Mucosa of descending colon (tissue), 3 donors: ENCODE measurements at places on chromosomes 1 and 21. TPM values are rescaled to one million over a fixed set of nuclear protein-coding genes. Genes with fewer than 3 reads are reported as not detected.
A peak's percentile ranks its signal among the peaks of the same experiment; 100 is the strongest.

SEC16B gene
- total RNA-seq, result 4.7 TPM

AQP10 gene
- not detected for total RNA-seq

DNA sequence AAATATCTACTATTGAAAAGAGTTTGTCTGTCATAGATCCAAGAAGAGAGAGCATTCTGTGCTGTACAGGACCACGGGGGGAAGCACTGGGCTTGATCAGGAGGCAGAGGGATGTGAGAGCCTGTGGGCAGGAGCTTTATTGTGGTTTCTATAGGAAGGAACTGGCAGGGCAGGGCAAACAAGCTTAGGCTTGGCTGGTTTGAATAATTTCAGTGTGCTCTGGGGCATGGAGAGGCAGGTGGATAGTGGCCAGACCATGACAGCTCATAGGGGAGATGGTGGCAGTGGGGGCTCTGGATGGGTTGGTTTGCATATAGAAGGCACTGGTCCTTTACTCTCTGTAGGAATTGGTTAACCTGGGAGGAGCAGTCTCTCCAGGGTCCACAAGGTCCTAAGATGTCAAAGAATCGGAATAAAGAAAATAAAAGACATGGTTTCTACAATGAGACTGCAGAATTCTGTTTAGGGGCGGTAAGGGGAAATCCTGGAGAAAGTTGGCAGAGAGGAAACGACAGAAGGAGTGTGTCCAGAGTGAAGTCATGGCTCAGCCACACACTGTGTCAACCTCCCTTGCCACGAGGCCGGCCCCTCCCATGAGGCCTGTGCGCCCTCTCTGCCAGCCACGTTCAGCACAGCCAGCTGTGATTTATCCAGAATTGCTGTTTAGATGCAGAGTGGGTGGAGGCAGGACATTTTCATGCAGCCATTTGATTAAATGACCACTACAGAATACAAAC is 81.7 kb upstream of the PGBD5 start:
- peak; percentile 28 for DNase-seq

DNA sequence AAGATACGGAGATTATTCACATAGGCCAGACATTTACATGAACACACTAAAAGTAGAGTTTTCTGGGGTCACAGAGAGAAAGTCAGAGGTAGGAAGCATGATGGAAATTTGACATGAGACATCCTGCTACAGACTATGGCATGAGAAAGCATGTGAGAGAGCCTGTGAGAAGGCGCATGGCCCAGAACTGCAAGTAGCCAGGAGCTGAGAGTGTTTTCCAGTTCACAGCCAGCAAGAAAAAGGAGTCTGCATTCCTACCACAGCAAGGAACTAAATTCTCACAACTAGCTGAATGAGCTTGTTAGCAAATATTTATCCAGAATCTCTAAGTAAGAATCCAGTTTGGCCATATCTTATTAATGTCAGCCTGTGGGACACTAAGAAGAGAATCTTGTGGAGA is 673.3 kb downstream of the BRINP3 start:
- DNase-seq, result no peak

DNA sequence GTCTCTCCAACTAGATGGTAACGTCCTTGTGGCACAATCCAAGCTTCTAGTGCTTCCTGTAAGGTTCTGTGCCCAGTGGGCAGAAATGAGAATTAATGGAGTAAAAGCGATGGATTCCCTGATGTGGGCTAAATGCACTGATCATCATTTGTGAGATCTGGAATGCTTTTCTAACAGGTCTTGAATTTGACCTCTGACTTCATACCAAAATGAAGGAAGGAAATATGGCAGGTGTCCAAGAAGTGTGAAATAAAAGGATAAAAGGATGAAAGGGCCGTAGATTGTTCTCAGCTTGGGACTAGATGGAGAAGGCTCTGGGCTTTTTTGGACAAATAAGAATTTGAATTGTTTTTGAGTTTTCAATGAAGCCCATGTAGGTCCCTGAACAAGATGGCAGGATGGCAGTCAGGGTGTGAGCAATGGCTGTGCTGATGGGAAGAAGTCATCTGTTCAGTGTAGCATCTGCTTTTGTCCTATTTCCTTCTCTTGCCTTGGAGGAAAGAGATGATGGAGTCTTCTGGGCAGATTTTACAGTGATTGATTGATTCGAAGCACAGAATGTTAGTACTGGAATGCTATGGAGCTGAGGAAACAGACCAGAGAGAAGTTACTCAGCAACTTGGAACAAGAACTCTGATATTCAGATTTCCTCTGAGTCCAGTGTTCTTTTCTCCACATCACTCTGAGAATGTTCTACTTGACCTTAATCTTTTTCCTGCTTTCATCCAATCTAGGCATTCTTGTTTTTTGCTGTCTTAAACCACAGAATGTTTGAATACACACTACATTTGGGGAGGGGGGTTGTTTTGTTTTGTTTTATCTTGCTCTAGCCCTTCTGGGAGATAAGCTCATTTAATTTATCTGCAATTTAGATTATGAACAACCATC is 286.0 kb downstream of the HLX start:
- DNase-seq, result no peak

DNA sequence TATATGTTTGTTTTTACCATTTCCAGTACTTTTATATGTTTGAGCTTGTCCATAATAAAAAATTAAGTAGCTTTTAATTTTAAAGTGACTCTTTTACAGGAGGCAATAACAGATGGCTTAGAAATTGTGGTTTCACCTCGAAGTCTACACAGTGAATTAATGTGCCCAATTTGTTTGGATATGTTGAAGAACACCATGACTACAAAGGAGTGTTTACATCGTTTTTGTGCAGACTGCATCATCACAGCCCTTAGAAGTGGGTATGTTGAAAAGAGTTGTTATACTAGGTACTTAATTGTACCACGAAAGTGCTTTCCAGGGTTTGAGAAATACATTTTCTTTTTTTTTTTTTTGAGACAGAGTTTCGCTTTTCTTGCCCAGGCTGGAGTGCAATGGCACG is 46.1 kb downstream of the RNF2 start:
- DNase-seq, result no peak

DNA sequence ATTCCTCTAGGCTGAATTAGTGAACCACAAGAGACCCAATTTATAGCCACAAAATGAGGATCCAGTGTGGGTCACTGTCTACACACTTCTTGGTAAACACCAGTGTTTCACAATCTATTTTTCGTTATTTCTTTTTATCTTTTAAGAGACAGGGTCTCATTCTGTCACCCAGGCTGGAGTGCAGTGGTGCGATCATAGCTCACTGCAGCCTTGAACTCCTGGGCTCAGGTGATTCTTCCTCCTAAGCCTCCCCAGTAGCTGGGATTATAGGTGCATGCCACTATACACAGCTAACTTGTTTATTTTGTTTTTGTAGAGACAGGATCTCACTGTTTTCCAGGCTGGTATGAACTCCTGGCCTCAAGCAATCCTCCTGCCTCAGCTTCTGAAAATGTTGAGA is 29.3 kb upstream of the SLC45A3 start:
- no peak for DNase-seq

DNA sequence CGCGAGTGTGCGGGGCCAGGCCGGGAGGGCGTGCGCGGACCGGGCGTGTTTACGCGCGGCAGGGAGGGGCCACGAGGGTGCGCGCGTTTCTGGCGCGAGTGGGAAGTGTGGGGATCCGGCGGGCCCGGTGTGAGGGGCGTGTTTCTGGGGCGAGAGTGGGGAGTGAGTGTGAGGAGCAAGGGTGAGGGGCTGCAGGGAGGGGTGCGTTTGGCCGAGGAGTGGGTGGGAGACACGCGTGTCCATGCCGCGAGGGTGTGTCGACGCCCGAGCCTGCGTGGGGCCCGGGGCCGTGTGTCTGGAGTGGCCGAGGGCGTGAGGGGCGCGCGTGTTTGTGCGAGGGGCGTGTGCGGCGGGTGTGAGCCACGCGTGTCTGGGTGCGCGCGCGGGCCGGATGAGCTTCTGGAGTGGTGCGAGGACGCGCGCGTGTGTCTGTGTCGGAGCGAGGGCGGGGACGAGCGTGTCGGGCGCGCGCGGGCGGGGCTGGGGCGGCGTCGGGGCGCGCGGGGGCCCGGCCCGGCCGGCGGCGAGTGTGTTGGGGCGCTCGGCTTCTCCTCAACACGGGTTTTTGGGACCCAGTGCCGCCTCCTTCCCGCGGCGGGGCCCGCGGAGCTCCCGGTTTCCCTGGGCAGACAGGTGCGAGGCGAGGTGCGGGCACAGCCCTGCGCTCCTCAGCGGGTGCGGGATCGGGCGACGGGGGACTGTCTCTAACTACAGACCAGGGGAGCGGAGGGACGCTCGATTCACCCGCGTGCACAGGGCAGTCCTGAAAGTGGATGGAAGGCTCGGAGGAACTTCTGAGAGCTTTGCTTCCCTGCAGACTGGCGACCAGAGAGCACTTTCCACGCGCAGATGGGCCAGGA is 65.8 kb upstream of the VAMP3 start:
- peak; percentile 52 for DNase-seq
